PC-9 (cell line): ENCODE measurements at places on chromosomes 6 and 20. TPM values are rescaled to one million over a fixed set of nuclear protein-coding genes. Genes with fewer than 3 reads are reported as not detected.

DNA sequence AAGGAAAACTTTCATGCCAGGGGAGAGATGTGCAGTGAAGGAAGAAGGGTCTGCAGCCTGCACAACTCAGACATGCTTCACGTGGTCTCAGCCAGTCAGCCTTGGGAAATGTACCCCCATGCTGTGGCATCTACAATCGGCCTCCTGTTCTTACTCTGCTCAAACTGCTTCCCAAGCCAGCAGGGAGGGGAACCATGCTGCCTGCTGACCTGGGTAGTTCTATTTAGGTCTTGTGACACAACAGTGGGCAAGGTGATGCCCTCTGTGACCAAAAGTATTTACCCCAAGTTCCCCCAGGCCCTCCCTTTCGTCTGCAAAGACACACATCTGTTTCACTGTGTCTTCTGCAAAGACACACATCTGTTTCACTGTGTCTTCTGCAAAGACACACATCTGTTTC is 106.9 kb downstream of the SLC23A2 start:
- no peak for DNase-seq

DNA sequence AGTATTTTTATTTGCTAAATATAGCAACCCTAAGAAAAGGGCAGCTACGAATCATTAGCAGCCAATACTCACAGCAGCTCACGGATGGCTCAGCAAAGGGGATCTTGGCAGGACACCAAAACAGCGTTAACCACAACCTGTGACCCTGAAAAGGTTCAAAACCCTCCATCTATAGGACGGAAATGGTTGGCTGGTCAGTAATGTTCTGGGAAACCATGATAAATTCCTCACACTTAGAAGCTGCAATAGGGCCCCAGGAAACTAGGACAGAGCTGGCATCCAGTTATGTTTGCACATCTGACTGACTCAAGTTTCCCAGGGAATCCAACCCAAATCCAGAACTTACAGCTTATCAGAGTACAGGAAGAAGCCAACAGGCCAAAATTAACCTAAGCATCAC is 30.9 kb upstream of the PTPRT start:
- no peak for DNase-seq

Gene LAMA2
- total RNA-seq = 2.3 and 2.8 TPM in 2 replicates

Gene TRIM10
- not detected in 2 replicates for total RNA-seq

Gene FAXC
- total RNA-seq = 3.3 and 4.2 TPM in 2 replicates

DNA sequence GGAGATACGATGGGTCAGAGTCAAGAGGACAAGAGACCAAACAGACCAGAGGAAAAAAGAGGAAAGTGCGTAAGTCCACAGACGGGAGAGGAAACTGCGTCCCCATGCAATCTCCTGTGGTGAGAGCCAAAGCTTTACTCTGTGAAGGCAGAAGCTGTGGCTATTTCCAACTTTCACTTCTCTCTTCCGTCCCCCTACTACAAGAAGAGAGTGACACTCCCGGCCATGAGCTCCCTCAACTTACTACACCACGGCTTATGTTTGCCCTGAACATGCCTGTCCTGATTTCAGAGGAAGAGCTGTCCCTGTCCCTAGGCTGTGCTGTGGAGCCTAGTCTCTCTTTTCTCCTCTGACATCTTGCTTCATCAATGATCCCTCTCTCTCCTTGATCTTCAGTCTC is 11.5 kb upstream of the SSR1 start:
- no peak for DNase-seq

DNA sequence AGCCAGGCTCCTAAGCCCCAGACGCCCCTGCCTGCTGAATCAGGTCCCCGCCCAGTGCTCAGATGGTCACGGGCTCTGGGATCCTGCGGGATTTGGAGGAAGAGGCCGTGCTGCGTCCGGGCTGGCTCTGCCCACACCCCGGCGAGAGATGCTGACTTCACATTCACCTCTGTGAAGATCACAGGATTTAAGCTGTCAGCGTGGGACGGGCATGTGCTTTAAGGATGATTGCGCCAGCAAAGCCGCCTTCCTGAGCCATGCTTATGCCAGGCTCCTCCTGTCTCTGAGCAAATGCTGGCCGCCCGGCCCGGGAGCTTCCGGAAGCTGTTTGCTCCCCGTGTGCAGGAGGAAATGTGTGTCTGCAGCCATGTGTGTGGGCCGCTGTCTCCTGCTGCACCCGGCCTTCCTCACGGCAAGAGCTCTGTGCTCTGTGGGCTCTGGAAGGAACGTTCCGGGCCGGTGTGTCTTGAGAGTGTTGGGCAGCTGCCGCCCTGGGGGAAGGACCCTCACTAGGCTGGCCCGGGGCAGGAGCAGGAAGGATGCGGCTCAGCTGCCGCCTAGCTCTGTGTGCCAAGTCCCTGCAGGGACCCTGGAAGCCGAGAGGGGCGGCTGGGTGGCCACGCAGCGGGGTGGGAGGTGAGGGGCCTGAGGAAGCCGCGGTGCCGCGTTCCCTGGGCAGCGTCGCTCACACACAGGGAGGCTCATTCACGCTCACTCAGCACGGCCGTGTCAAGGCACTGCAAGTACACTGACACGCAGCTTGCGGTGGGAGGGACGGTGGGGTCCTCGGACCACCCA is 19.0 kb upstream of the BHLHE23 start:
- DNase-seq = no peak

Gene FLRT3
- 0.70 and 0.95 TPM in 2 replicates for total RNA-seq

GRCh38 chr6:55981660-55982059 is 106.3 kb upstream of the BMP5 start:
- no peak for DNase-seq

- no peak for DNase-seq
Observed at GRCh38 chr20:14522595-14522994, 185.2 kb upstream of the FLRT3 start.

DNA sequence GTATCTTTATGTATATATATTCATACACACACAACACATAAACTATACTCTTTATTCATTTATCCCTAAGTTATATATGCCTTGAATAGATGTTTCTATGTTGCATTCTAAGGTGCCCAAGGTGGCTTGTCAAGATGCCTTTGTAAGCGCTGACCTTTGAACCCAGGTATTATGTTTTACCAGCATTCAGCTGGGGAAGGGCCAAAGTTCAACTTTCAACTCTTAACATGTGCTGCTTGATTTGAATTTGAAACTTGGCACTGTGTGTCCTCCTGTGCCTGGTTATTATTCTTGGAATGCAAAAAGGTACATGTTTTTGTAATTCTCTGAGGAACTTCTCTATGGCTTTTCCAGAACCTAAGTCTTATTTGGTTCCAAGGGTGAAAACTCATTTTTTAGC is 146.5 kb downstream of the EDN1 start:
- DNase-seq = no peak

Gene KCNQ2
- total RNA-seq = 0.30 TPM in 1 of 2 replicates, not detected in the other

Gene DACT2
- total RNA-seq = not detected in 2 replicates

- no peak for DNase-seq
Observed at GRCh38 chr6:13178107-13178506, 150.2 kb downstream of the TBC1D7 start.

GRCh38 chr6:169323221-169323620 is 69.6 kb upstream of the THBS2 start:
- no peak for DNase-seq

DNA sequence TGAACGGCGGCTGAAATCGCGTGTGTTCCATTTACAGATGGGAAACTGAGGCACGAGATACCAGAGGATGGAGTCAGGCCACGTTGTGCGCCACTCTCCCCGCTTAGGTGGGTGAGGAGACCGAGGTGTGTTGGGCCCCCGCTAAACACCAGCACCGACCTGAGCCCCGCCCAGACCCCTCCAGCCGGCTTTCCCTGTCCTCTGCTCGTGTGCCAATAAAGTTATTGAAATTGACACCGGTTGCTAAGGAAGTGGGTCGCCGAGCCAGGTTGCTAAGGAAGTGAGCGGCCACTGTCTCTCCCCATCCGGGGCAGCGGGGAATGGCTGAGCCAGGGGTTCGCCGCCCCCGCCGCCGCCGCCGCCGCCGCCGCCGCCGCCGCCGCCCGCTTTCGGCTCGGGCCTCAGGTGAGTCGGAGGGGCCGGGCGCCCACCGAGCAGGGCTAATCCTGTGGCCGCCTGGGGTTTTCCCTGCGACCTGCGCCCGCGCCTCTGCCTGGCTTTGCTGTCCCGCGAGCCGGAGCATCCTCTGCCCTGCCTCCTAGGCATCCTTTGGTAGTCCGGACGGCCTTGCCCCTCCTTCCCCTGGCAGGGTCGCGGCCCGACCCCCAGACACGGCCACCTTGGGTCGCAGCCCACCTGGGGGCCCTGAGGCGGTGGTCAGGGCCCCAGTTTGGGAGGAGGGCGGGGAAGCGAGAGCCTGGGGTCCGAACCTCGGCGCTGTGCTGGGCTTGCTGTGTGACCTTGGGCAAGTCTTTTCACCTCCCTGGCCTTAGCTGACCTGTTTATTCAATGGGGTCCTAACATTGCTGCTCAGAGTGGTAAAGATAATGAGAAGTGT is at the start of gene KIF3B:
TSS of gene KIF3B (plus strand) at position 291 of the 838 bp plus-strand sequence. CDS start 32,127 bp downstream, outside the sequence.
- peak; percentile 90 for DNase-seq

- DNase-seq = no peak
Observed at GRCh38 chr6:129842137-129842536, 19.0 kb downstream of the TMEM244 start.

DNA sequence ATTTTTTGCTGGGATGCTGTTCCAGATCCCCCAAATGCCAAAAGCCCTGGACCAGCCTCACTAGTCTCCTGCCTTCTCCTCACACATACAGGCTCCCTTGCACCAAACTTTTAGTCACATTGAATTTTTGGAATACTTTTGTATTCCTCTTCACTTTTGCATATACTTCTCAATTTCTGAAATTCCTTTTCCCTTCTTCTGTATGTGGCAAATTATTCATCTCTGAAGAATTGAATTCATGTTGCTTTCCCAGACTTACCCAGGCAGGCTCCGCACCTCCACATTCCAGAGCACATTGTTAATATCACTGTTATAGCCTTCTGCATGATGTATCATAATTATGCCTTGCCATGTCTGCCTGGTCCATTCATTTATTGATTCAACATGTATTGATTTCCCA is 255.3 kb upstream of the POU3F2 start:
- no peak for DNase-seq

Gene AIF1
- not detected in 2 replicates for total RNA-seq

- DNase-seq = no peak
Observed at GRCh38 chr6:167485186-167485978, 160.5 kb downstream of the TTLL2 start.
